ENCODE measurements at places on chromosomes 3 and 15.

- DNase-seq: no peak
Observed at GRCh38 chr3:48852151-48852550, 4.5 kb upstream of the PRKAR2A start.

DNA sequence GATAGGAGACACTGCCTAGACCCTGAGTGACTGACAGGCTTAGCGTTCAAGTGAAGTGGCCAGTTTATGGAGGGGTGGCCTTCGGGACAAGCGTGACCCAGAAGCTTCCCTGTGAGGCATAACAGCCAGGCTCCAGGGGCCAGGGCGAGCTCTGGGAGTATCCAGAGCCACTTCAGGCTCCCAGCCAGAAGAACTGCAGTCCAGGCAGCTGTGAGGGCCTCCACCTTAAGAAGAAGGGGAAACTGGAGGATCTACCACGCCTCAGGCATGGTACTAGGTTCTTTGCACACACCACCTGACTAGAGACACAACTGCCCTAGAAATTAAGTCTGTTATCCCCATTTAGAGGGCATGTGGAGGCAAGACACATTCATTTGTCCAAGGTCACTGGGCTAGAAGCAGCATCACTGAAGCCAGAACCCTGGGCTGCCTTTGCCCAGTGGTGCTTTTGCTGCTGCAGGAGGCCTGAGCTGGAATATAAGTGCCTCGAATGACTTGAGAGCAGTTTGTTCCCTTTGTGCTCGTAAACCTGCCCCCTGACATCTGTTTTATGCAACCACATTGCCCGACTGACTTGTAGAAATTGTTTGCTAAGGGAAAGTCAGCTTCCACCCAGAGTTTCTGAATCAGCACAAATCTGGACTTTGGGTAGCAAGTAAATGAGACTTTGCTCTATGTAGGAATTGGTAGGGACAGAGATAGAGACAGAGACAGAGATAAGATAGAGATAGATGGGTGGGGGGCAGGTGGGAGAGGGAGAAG, 23.3 kb downstream of the RASGRF1 start:
- peak; percentile 25 for DNase-seq

DNA sequence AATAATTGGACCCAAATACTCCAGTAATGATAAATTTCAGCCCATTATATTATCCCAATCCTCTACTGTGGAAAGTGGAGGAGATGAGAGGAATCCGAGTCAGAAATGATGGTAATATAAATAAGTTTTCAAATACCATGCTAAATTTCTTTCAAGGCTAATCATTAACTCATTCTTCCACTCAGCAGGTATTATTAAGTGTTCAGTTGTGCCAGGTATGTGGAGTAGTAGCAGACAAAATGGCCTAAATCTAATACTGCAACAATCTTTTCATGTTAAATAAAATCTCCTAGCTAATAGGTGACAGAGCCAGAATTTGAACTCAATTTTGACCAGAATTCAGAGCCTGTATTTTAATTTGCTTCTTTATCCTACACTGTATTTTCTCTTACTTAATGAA, 538.6 kb upstream of the ROBO2 start:
- no peak for DNase-seq

DNA sequence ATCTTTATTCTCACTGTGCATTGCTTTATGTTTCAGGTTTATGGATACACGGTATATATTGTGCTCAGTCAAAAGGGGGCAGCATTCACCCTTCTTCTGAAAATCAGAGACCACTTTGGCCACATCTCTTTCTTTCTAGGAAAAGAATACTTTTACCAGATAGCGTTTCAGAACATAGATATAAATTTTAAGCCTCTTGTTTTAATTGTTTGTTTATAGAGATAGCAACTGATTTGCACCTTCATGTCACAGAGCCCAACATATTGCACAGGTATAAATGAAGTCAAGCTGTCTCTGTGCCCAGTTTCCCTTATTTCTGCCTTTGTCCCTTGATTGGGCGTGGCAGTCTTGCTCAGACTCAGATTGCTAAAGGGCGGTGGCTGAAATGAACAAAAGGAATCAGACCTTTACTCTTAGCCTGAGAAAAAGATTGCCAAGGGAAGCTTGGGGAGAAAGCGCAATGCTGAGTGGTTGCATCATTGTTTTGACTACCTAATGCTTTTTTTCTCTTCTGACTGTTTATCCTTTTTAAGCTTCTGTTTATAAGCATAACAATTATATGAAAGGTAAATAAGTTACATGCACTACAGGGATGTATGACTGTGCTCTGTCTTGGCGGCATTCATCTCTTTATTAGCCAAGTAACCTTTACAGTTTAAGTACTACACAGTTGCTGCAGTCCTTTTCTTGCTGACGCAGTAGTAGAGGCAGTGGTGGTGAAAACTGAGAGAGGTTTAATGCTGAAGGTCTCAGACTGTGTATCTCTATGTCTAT, 70.8 kb upstream of the ZBTB20 start:
- DNase-seq: peak; percentile 64

DNA sequence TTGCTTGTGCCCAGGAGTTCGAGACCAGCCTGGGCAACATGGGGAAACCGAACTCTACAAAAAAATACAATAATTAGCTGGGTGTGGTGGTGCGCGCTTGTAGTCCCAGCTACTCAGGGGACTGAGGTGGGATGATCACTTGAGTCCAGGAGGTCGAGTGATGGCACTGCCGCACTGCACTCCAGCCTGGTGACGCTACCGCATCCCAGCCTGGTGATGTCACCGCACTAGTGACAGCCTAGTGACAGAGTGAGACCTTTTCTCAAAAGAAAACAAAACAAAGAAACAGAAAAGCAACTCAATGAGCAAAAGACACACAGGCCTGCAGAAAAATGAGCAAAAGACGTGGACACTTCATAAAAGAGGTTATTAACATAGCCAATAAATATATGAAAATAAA, 19.9 kb upstream of the SYNM start:
- DNase-seq: no peak

DNA sequence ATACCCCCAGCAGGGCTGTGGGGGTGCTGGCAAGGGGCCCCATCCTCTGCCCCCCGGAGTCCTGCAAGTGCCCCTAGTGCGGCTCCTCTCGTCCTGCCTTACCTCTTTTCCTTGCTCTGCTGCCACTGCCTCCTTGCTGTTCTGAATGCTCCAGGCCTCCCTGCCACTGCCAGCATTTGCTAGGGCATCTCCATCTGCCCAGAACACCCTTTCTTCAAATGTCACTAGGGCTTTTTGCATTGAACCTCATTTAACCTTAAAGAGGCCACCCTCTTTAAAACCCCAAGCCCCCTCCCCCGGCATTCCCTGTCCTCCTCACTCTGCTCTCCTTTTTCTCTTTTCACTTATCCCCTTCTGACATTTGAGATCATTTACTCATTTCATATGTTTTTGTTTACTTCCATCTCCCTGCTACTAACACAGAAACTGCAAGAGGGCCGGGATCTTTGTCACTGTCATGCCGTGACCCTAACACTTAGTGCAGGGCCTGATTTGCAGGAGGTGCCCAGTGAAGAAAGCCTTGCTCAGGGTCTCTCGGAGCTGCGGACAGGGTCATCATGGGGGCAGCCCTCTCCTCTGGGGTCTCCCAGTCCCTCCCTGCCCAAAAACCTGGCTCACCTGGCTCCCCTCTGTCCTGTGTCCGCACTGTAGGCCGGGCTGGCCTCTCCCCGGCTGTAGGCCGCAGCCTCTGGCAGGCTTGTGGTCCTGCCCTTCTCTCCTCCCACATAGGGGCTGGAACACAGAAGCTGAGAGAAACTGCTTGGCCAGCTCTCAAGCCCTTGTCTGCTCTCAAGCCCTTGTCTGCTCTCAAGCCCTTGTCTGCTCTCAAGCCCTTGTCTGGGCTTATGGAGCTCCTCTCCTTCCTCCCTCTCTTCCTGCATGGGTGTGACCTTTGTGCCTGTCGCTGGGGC, at the start of gene ACOX2:
Gene ACOX2 (minus strand): TSS at position 690 of the 911 bp plus-strand sequence. CDS start 2,084 bp downstream, outside the sequence.
- DNase-seq: peak; percentile 68

GRCh38 chr3:29168696-29169095, 112.2 kb upstream of the RBMS3 start:
- no peak for DNase-seq

DNA sequence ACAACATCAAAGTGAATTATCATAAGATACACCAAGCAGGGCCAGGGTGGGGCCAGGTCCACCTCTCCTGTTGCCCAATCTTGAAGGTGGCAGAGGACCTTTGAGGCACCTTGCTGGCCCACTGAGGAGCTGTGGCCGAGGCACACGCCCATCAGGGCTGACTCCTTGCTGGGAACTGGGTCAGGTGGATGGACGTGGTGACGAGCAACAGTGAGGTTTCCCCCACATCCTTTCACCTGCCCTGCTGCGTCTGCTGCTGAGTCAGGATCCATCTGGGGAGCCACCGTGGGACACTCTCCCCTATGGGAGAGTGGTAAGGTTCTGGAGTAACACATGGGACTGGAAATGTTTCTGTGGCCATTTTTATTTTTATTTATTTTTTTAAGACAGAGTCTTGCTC, 17.3 kb upstream of the FURIN start:
- no peak for DNase-seq

GRCh38 chr3:195438371-195438770, 4.4 kb downstream of the ACAP2 start:
- no peak for DNase-seq

DNA sequence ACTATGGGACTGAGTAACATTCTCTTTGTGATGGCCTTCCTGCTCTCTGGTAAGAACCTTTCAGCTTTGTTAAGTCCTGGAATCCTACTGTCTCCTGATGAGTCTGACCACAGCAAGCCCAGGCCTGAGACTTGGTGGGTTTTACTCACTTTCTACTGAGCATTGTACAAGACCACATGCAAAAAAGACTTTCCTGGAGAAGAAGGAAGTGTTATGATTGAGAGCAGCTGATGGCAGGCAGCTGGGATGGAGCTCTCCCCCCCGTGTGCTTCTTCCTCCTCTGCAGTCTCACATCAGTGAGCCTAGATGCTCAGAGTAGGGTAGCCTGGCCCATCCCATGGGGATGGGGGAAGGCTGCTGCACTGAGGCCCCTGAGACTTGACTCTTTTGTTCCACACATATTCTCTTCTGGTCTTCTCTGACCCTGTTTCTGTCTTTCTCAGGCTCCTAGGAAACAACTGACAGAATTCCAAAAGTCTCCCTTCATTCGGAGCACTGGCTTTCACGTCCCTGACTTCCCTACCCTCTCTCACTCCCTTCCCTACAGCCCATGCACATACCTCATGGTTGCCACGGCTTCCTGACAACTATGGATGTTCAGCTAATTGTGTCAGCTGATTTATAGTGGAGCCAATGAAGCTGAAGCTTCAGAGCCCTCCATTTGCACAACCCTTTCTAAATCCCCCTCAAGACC, 36.6 kb downstream of the CD86 start:
- DNase-seq: no peak

DNA sequence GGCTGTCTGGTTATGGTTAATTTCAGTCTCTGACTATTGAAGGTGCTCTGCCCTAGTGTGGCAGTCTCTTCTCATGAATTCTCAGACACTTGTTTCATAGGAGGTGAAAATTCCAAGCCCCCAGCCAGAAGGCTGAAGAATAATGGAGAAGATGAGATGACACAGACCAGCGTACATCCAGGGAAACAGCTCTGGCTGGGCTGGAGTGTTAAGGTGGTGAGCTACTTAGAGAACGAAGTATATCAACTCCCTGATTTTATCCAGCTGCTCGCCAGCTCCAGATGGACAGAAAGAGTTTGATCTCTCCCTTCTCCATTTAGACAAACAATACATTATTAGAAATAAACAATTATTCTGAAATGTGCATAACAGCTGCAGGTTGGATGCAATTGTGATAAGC, 494.5 kb upstream of the RGMA start:
- DNase-seq: no peak

DNA sequence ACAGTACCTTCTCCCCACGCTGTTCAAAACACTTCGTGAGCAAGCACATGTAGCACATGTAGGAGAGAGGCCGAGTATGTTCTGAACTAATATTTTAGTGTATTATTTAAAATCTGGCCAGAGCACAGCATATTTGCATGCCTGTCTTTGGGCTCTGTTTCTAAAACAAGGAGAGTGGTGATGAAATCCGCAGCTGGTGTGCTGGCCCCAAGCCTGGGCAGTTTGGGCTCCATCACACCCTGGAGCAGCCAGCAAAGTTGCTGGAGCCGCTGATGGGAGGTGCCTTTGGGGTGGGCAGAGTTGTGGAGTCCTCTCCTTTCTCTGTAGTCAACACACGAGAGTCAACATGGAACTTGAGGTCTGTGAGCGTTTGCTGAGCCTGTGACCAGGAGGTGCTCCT, 116.6 kb downstream of the SLCO3A1 start:
- DNase-seq: no peak

DNA sequence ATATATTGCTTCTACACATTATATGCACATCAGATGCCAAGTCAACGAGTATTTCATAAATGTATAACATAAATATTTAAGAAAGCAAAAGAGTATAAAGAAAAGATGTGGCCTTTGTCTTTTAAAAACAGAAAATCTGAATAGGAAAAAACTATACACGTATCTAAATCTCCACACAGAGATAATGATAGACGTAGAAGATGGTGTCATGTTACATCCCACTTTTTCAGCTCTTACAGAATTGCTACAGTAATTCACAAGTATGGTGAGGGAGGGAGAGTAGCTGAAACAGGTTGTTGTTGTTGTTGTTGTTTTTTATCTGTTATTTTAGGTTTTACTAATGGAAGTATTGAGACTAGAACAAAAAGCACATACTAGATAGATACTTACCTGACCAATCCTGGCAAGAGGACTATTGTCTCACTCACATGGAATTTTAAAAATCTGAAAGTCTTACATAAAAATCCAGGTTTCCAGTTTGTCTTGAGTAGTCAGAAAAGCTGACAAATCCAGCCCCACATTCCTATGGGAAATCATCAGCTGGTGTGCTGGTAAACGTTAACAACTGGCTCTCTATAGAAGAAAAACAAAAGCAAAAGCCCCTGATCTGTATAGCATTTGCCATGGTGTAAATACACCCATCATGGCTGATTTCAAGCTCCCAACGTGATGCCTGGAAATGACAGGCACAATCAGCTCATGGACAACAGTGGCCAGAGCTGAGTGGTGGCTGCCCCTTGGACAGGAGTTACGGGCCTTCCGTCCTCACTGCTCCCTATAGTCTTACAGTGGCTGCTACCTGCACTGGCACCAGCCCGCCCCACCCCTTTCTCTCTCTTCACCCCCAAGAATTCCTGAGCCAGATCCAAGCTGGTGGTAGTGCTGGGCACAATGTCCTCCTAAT, 47.4 kb upstream of the VGLL4 start:
- DNase-seq: peak; percentile 16

Data from foreskin fibroblast (primary cell).